ENCODE measurements at places on chromosomes 4 and X.
A peak's percentile ranks its signal among the peaks of the same experiment; 100 is the strongest.

- DNase-seq = no peak
These were observed 62.7 kb upstream of the USP9X start for GRCh38 chrX:41022566-41022965.

- DNase-seq = no peak
These were observed 75.4 kb downstream of the FAT4 start for GRCh38 chr4:125390126-125390525.

GRCh38 chrX:155899366-155899765 is 18.2 kb downstream of the VAMP7 start:
- DNase-seq = no peak

DNA sequence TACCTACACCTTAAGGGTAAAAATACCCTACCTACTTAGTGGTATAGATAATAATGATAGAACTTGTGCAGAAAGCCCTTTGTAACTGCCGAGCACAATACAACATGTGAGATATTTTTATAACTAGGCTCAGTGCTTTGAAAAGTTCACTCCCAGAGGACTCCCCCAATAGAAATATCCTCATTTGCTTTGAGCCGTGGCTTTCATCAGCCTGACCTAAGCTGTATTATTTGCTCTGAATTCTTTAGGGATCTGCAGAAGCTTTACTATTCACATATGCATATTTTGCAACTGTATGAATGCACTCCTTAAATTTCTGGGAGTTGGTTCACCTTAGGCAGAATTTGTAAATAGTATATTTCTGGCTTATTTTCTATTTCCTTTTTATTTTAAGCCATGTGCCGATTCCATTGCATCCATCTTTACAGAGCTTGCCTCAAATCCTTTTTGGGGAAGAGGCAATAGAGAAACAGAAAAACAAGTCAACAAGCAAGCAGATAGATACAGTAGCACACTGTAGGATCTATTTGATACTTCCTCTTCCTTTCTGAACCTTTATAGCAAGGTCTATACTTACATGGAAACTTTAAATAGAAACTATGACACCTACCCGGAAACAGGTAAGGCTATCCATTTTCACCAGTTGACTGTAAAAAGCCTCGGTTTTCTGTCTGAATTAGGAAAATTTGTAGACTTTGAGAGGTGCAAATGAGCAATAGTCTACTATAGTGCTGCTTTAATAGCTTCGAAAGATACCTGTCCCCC is 242.5 kb upstream of the VCX3A start:
- DNase-seq = no peak

DNA sequence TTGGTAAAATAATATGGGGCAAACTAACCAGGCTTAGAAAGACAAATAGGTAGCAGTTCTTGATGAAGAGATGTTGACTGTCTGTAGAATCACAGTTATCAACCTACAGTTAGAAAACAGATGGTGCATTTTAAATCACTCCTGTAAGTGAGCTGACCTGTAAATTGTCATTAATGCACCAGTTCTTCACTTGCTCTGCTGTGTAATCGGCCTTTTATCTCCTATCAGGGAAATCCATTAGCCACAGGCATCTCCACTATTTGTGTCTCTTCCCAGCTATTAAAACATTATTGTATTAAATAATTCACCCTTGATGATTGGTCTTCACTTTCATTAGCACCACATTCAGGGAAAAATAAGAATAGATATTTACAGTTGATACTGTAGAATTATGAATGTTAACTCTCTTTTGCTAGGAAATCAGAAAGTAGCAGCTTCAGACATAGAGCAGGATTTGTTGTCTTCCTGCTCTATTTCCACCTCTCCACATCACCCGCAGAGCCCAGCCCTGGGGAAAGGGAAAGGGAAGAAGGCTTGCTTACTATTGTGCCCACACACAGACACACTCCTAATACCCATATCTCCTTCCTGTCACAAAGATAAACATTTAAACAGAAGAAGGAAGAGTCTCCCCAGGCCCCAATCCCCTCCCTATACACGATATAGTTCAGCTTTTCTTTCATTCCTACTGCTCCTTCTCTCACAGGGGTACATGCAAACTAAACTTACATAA is 97.1 kb downstream of the REELD1 start:
- peak; percentile 24 for DNase-seq

DNA sequence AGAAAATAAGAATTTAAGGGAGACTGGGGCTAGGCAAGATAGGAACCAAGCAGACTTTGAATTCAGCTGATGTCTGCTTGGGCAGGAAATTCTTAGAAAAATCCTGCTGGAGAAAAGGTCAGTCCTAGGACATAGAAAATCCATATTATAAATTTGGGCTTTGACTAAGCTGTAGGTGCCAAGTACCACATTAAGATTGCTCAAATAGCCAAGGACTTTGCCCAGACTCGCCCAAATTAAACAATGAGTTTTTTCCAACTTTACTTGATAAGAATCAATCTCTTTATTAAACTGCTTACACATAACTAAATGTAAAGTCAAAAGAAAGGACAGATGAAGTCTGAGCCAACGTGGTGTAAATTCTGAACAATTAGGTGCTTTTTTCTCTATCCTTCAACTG is 95.4 kb downstream of the FUNDC1 start:
- DNase-seq = no peak

DNA sequence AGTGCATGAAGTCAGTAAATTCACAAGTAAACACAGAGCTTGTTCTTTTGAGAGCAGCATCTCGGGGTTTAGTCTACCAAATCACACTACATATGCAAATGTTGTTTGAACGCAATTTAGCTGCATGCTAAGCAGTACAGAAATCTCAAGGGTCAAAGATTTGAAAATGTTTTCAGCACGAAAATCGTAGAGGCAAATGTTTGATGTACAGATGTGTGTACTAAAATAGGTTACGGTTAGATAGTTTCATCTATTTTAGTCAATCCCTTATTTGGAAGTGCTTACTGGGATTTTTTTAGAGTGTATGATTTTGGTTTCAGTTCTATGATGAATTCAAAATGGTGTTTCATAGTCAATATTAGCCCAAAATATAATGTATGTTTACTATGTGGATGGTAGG is 1928.2 kb upstream of the TENM3 start:
- DNase-seq = no peak

DNA sequence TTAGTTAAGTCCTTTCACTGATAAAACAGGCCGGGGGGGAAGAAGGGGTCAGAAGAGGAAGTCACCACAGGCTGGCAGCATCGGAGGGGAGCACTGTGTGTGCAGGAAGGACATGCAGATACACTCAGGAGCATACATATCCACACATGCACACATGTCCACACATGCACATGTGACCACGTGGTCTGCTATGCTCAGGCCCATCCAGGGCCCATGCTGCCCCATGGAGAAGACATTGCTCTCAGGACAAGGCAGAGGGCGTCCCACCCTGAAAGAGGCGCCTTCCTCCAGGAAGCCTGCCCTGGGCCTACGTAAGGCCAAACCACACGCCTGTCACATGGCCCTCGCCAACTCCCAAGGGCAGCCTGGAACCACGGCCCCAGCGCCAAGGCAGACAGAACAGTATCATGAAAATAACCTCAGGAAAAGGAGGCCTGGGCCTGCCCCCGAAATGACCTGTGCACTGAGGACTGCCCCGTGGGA is 15.8 kb downstream of the WDR1 start:
- DNase-seq = no peak

DNA sequence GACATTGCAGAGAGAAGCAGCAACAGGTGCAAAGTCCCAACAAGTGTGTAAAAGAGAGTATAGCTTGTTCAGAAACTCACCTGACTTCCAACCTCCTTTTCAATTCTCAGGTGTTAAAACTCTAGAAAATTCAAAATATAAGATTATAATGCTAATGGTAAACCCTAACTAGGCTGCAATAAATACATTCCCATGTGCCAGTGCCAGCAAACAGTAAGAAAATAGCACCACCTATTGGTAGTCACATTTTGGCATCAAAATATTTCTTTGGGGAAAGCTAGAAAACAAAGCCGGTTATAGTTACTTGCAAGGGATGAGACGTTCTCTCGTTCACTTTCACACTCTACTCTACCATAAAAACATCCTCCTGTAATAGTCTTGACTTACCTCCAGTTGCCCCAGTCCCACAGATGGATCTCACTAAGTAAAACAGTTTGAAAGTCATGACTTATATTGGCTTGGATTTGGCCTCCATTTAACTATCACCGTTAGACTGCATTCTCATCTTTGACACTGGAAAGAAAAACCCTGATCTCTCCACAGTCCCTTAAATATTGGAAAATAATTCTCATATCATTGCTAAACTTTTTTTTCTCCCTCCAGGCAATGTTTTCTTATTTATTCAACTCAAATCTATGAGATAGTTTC is 9.6 kb downstream of the BMP3 start:
- DNase-seq = peak; percentile 9

- DNase-seq = peak; percentile 4
These were observed 72.3 kb upstream of the TNMD start for GRCh38 chrX:100512471-100512870.

DNA sequence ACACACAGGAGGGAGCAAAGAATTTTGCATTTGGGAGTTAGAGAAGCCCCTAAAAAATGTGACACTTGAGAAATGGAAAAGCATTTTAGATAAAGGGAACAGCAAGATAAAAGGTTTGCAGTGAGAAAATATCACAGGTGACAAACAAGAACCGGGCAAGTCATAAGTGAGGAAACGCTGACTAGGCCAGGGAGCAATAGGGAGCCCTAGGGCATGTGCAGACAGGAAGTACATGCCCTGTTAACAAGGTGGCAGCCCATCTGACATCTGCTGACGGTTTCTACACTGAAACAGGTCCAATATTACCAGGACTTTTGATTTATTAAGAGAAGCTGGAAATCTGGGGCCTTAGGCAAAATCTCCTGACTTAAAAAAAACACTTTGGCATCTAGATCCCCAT is 4.0 kb upstream of the IL13RA1 start:
- DNase-seq = no peak

DNA sequence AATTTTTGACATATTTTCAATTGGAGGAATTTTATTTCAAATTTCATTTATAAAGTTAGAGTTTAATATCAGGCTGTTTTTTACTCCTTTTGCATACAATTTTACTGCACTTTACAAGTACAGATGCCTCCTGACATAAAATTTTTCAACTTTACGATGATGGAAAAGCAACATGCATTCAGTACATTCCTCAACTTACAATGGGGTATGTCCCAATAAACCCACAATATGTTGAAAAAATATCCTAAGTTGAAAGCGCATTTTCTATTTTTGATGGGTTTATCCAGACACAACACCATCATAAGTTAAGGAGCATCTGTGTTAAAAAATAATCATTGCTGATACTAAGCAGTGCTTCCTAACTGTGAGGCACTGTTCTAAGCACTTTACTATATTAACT is 4.3 kb downstream of the KLHL5 start:
- DNase-seq = no peak

- no peak for DNase-seq
These were observed 104.4 kb upstream of the MYOZ2 start for GRCh38 chr4:119031218-119031617.
